ENCODE measurements at places on chromosomes 12 and 14.

DNA sequence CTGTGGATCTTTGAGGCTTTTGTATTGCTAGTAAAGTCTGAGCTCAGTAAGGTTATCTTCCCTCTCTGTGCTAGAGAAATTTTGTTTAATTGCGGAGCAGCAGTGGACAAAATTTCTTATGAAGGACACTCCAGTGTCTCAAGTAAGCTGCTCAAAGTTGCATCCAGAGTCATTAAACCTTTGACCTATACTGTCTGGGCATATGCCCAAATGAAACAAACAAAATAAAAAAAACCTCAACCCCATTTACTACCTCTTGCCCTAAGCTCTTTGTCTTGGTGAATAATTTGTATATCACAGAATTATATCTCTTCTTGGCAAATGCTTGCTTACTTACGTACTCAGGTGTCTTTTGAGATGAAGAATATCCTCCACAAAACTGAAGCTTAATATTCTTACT, 465.2 kb downstream of the SOX5 start:
- DNase-seq = no peak

GRCh38 chr12:127286281-127286680, 980.7 kb upstream of the TMEM132C start:
- DNase-seq = no peak

DNA sequence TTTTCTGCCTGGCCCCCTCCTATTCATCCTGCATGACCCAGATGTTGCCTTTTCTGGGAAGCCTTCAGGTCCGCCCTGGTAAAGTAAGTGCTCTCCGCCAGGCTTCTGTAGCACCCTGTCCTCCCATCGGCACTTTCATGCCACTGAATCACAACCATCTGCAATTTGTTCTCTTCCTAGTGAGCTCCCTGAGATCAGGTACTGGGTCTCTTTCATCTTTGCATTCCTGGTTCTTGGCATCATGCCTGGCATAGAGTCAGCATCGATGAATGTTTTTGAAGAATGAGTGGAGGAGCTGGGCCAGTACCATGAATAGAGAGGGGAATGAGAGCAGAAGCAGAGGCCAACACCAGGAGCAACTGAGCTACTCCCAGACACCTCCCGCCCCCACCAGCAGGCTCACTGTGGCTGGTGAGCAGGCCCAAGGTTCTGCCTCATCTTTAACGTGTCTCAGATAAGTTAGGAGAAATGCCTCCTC, 13.1 kb downstream of the ZDHHC22 start:
- DNase-seq = no peak

GRCh38 chr12:62737188-62737587, 197.8 kb downstream of the PPM1H start:
- no peak for DNase-seq

DNA sequence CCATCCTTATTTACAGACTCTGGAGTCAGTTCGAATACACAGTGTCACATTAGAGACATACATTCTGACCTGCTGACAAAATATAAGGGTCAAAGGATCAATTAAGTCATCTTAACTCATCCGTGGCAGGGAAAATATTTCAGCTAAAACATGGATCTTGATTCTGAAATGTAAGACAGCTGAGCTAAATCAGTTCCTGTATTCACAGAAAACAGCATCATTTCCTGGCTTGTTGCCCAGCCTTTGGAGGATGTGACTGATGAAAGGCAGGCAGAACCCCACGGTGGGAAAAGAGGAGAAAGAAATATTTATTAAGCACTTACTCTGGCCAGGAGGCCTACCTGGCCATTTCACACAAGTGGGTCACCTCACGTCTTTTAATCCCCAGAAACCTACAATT, 101.9 kb downstream of the GAS2L3 start:
- DNase-seq = no peak

DNA sequence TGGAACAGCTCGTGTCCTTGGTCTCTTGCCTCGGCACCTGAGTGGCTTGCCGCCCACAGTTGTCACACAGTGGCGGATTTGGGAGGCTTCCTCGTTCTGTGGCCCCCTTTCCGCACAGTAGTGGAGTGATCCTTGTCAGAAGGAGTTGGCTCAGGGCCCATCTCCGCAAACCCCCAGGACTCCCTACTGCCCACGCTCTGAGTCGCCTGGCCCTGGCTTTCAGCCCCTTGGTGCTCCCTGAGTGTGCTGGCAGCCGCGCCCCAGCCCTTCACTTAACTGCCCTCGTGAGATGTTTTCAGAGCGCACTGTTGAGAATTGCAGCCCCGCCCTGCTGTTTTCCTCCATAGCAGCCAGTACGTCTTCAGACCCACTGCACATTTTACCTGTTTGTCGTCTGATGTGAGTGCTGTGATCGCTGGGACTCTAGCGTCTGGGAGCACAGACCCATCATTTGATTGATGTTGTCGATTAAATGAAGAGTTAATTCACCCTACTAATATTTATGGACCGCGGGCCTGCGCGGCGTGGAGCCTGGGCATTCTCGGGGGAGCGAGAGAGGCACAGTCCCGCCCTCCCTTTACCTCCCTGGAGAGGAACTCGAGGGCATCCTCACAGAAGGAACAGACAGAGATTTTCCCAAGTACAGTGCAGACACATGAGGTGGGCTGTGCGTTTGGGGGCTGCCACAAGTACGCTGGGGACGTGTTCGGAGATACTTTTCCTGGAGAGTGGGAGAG, 91.8 kb downstream of the DDX51 start:
- no peak for DNase-seq

GRCh38 chr12:13200841-13201240, 4.3 kb downstream of the EMP1 start:
- DNase-seq = no peak

- DNase-seq = no peak
Observed at GRCh38 chr12:103557628-103558010, 29.5 kb upstream of the STAB2 start.

GRCh38 chr14:48401321-48401720, 725.9 kb upstream of the MDGA2 start:
- no peak for DNase-seq

GRCh38 chr12:15535352-15535781, 213.1 kb downstream of the PTPRO start:
- DNase-seq = no peak

- no peak for DNase-seq
Observed at GRCh38 chr12:93137656-93138612, 208.8 kb upstream of the EEA1 start.

DNA sequence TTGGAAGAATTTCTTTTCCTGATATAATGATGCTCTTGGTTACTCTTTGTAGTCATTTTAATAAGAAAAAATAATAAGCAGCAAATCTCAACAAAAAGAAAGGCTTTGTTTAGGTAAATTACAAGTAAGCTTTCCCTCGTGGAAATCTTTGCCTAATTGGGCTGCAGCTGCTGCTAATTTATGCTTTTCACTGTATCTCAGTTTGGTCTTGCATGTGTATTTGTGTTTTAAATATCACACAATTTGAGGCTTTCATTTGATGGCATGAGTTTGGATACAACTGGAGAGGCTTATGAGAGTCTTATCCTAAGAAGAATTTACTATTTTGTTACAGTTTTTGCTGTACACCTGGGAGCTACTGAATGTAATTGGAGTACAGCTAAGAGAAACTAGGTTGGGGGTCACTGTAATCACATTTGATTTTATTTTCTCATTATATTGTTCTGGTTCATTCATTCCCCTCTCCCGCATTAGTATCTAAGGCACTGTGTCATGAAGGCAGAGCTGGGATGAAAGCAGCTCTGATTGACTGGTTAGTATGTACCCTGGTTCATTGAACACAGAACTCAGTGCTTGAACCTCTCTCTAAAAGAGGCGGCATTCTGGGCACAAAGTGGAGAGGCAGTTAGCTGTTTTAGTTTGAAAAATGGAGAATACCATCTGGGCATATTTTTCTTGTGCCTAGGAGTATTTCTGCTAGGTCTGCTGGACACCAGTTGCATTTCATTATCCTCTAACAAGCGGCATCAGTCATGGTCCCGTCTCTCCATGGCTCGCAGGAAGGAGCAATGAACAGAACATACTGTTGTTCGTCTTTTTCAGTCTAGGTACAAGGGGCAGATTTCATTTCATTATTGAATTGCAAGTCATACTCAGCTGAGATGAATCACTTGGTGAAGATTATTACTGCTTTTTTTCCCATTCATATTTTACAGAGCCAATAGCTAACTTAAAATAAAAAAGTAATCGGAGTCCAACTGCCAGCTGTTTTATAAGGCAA, 118.0 kb upstream of the TMEM260 start:
- no peak for DNase-seq

DNA sequence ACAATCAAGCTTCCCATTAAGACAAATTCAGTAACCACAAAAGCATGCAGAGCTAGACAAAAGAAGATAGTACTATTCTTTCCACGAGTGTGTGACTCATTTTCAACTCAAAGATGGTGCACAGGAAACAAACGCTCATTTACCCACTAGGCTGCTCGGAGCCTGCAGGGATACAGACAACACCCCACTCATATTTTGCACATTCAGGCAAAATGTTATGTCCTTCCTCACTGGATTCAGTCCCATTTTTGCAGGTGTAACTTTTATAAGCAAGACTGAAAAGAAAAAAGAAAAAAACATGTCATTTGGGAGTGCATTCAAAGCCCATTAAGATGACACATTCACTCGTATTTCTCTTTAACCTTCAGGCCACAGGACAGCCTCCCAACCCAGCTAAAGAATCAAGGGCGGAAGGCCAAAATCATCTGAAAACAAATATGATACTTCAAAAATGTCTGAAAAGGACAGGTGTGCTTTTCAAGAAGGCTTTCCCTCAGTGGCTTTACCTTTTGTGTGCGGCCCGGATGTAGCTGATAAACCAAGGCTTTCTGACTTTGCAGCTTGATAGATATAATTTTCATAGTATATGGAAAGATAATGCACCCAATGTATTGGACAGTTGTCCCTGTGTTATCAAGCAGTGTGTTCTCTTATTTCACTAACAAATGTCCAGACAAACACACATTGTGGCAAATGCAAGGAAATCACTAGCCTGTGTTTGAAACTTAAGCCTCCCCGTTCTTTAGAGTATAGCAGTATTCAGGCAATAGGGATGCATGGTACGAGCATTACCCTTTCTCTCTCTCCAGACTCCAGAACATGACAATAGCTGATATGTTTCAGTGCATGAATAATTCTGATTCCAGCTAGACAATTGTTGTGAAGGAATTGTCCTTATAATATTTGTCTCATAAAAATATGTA, 147.8 kb upstream of the KRR1 start:
- no peak for DNase-seq

DNA sequence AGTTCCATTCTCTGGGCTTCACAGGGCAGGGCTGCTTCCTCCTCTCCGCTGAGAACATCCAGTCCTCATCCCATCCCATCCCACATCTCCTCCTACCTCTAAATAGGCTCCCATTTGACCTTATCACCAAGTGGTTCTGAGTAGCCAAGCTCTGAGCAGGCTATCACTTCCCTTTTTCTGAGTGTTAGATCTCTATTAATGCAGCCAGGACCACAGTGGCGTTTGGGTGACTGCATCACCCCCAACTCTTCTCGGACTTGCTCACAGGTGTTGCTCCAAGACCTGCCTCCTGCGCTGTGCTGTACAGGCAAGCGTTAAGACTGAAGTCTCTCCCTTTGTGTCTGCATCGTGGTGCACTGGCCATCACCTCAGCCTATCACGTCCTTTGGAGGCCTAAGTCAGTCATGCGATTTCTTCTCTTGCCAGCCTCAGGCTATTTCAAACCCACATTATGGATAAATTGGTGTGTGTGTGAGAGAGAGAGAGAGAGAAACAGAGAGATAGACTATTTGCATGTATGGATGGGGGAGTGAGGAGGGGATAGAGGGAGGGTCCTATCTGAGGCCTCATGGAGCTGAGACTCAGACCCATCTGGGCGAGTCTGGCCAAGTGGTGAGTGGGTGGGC, 12.4 kb upstream of the HHIPL1 start:
- DNase-seq = no peak

- DNase-seq = no peak
Observed at GRCh38 chr12:93784339-93785086, 107.3 kb downstream of the CRADD start.
